C1 segment of cervical spinal cord (tissue), 14 donors: ENCODE measurements at places on chromosomes 16 and 17.

DNA sequence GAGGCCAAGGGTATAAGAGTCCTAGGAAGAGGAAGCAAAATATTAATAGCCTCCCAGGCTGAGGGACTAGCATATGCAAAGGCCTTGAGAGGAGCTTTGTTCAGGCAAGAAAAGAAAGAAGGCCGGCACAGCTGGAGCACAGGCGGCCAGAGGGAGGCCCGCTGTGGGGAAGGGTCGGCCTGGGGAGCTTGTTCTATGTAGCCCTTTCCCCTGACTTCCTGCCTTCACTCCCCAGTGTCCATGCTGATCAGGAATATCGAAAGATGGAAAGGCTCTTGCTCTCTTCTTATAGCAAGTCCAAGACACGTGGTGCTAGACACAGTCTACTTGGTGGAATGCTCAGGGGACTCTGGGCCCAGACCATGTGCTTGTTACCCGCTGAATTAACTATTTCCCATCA is 27.4 kb upstream of the HAS3 start:
- no peak for DNase-seq

- no peak for DNase-seq
Measured at GRCh38 chr17:79822583-79823124, 16.6 kb downstream of the CBX4 start.

DNA sequence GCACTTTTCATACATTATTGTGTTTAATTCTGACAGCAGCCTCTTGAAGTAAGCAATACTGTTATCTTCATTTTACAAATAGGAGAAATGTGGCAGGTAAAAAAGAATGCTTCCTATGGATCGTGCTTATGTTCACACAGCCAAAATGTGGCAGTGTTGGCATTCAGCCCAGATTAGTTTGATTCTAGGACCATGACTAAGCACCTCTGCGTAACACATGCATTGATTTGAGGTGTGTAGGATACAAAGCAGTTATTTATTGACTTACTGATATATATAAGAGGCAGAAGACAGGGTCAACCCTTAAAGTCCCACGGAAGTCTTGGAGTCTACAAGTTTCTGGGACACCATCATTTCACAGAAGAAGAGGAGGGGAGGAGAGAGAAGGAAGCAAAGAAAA is 1144.4 kb upstream of the GOT2 start:
- DNase-seq = no peak

- no peak for DNase-seq
Measured at GRCh38 chr17:41651625-41652460, 27.5 kb upstream of the KRT17 start.

GRCh38 chr16:85563515-85564276 is 49.4 kb upstream of the GSE1 start:
- DNase-seq = no peak

- DNase-seq = no peak
Measured at GRCh38 chr16:67504031-67505021, 21.0 kb upstream of the AGRP start.
